NCI-H774 (cell line): ENCODE measurements at places on chromosomes 2 and 18.

DNA sequence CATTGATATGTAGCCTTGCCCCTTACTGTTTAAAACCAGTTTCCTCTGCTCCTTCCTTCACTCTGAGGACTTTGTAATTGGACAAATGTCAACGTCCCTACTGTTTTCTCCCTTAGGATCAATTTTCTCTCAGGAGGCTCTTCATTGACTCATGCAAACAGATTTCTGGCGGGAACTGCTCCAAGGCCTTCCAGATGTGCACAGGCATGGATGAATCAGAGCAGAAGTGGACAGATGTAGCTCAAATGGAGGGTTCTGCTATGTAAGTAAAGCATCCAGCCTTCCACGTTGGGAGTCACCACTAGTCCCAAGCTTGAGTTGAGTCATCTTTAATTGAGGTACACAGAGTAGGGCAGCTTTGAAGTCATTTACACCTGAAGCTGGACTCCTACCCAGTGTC lies 34.1 kb upstream of the ZDBF2 start:
- DNase-seq, result no peak

- DNase-seq, result no peak
Measured at GRCh38 chr18:75358928-75359327, 68.6 kb downstream of the SMIM21 start.

DNA sequence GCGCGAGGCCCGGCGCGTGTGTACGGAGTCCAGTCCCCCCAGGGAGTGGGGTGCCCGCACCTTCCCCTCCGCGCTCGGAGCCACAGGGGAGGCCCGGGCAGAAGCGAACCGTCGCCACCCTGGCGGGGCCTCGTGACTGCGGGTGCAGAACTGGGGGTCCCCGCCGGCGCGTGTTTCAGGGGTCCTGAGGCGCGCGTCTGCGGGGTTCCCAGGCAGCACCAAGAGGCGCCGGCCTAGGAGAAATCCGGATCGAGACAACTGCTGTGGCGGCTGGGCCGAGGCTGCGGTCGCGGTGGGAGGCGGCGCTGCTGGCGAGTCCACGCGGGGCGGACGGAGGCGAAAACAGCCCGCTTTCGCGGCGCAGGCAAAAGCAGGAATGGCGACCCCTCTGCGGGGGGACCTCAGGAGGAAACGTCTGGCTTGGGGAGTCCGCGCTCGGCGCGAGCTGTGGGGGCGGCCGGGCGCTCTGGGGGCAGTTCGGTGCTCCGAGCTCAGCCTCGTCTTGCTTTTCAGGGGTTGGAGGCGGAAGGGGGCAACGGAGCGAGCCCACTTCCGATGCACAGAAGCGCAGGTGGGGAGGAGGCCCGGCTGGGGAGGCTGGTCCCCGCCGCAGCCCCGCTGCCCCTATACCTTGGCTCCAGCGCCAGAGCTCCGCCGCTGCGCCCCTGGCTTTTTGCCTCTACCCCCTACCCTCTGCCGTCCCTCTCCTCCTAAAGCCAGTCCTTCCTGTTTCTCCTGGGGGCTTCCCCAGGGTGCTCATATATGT lies 81.5 kb upstream of the LDLRAD4 start:
- peak; percentile 15 for DNase-seq

GRCh38 chr2:64259312-64259711 lies 115.1 kb upstream of the PELI1 start:
- DNase-seq, result no peak
